Spinal cord (tissue), 10 donors: ENCODE measurements at places on chromosomes 12 and 14. TPM values are rescaled to one million over a fixed set of nuclear protein-coding genes. Genes with fewer than 3 reads are reported as not detected.

The SLC25A21 gene
- 4.5 TPM for total RNA-seq

The SYCP3 gene
- 0.28 TPM for total RNA-seq

- no peak for DNase-seq
- H3K4me1 ChIP-seq = no peaks in the 10 kb centered on the region
- no peak overlapping the region for H3K4me3 ChIP-seq
- H3K27ac ChIP-seq = no peak overlapping the region
- no peaks in the 10 kb centered on the region for H3K27me3 ChIP-seq
Observed at GRCh38 chr12:92059960-92060359, 85.7 kb downstream of the BTG1 start.

- no peaks in the 10 kb centered on the region for H3K4me1 ChIP-seq
- peak; percentile 66 for DNase-seq
- no peak overlapping the region for H3K4me3 ChIP-seq
- H3K36me3 ChIP-seq = no peaks in the 10 kb centered on the region
- no peak overlapping the region for H3K27ac ChIP-seq
- no peaks in the 10 kb centered on the region for H3K27me3 ChIP-seq
Observed at GRCh38 chr12:47604221-47604873, 101.5 kb downstream of the RPAP3 start.

- H3K27me3 ChIP-seq = no peaks in the 10 kb centered on the region
- DNase-seq = no peak
- H3K36me3 ChIP-seq = no peaks in the 10 kb centered on the region
- no peak overlapping the region for H3K4me3 ChIP-seq
Observed at GRCh38 chr14:50501642-50502041, 30.7 kb downstream of the MAP4K5 start.

GRCh38 chr12:29242921-29243431, 93.9 kb downstream of the FAR2 start:
- DNase-seq = no peak
- peaks cover 5% of the 10 kb centered on the region for H3K4me1 ChIP-seq
- H3K27ac ChIP-seq = no peak overlapping the region
- H3K4me3 ChIP-seq = no peak overlapping the region

- no peak overlapping the region for H3K4me3 ChIP-seq
- peaks cover 3% of the 10 kb centered on the region for H3K4me1 ChIP-seq
- H3K27ac ChIP-seq = peak overlapping the region; percentile 40
- H3K36me3 ChIP-seq = peaks cover 3% of the 10 kb centered on the region
Observed at GRCh38 chr12:50517421-50518048, 12.8 kb downstream of the DIP2B start.
